ENCODE measurements at places on chromosomes 3 and 15. TPM values are rescaled to one million over a fixed set of nuclear protein-coding genes. Genes with fewer than 3 reads are reported as not detected.

The GOLGA8M gene
- not detected for total RNA-seq

GRCh38 chr3:22587446-22587845, 615.7 kb upstream of the UBE2E2 start:
- no peak for DNase-seq

- peak; percentile 80 for DNase-seq
Observed at GRCh38 chr3:15903164-15903563, 105.4 kb upstream of the ANKRD28 start.

The LTK gene
- total RNA-seq = 0.25 TPM

The CCR3 gene
- total RNA-seq = not detected

- no peak for DNase-seq
Observed at GRCh38 chr3:108008106-108008505, 82.7 kb downstream of the CD47 start.

- DNase-seq = no peak
Observed at GRCh38 chr15:29135309-29135657, 134.3 kb downstream of the NSMCE3 start.

- no peak for DNase-seq
Observed at GRCh38 chr3:179943117-179943880, 93.4 kb downstream of the PEX5L start.

The MCTP2 gene
- 14.8 TPM for total RNA-seq

DNA sequence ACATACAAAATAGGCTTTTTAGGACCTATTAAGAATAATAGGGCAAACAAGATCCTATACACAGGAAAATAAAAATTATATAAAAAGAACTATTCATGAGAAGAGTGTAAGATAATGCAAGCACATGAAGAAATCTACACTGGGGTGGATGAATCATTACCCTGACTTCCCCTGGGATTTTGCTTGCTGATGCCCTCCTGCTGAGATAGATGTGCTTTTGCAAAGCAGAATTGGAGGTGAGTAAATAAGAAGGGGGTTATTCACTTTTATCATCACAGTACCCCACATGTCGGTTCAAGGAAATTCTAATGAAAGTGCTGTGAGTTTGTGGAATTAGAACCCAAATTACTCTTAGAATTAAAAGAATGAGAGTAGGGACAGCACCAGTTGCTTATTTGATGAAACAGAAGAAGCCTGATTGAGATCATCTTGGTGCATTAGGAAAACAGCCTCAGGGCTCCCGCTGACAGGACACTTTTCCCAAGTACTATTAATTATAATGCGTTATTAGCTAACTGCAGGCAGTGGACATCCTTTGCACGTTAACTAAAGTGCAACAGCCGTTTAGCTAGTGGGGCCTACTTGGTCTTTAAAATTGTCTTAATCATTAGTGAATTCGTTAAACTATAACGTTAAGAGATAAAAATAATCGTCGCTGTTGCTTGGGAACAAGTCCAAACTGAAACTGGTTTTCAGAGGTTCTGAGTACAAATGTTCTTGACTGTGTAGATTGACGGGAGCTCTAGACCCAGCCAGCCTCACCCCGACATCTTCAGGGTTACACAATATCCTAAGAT, 48.4 kb downstream of the SLC2A2 start:
- peak; percentile 94 for DNase-seq

- no peak for DNase-seq
Observed at GRCh38 chr3:157280786-157281185, 120.8 kb upstream of the CCNL1 start.

GRCh38 chr3:61299343-61300005, 48.2 kb upstream of the FHIT start:
- peak; percentile 94 for DNase-seq

The GABRB3 gene
- 2.4 TPM for total RNA-seq

DNA sequence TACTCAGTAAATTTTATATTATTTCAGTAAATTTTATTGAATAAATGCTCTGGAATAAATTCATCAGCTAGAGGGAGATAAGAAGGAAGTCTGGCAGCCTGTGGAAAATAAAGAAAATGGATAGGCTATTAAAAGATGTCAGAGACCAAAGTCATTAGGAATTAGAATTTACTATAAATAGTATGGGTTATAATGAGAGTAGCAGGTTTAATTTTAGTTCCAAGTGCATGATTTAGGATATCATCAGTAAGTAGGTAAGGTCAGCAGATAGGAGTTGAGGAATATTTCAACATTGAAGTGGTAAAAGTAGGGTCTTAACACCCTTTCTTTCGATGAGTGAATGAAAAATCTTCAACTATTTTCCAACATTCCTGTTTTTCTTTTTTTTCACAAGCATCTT, 64.6 kb downstream of the SNRPN start:
- DNase-seq = no peak

DNA sequence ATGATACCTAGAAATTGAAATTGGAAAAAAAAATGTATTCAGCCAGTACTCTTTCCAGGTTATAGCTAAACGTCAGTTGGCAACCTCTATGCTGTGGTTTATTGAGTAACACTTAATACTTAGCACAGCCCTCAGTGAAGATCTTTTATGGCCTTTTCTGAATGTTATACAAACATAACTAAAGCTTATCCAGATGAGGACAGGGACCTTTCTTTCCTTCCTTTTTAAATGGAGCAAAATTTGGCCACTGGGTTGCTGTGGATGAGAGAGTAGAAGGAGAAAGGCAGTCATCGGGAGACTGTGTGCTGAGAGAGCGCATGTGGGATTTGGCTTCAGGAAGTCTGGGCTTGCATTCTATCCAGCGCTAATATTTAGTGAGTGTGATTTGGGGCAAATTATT, 36.1 kb downstream of the IGF1R start:
- peak; percentile 62 for DNase-seq

- DNase-seq = peak; percentile 8
Observed at GRCh38 chr3:46214751-46215352, 6.7 kb upstream of the CCR1 start.

- DNase-seq = peak; percentile 6
Observed at GRCh38 chr15:34721802-34722438, 32.9 kb downstream of the GJD2 start.

The DLL4 gene
- 0.17 TPM for total RNA-seq

DNA sequence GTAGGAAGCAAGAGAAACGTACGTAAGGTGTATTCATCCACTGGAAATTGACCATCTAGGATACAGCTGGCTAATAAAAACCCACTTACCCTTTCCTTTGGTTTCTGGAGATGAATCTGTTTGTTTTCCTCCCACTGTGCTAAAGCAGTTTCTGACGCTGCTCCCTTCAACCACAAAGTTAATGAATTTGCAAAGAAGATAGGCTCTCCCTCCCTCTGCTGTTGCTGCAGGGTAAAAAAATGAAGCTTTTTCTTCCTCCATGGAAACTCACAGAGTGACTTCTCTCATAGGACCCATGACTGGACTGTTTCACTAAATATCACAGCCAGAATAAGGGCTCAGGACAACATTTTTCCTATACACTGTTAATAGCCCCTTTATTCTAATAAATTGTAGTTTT, 172.1 kb upstream of the LRRN1 start:
- DNase-seq = peak; percentile 16

DNA sequence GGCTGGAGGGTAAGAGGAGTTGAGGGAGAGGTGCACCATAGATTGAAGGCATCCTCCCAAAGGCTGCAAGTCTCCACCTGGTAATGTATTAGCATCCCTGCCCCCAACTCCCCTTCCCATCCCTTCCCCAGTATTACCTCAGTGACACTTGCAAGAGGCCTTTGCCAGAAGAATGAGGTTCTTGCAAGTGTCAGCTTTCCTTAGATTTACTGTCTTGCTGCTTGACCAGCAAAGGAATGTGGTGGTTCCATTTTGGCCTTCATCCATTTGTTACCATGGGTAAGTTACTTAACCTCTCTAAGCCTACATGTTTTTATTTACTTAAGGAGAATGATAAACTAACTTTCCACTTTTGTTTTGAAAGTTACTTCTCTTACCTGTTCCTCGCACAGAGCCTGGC, 108.9 kb downstream of the LRTM1 start:
- DNase-seq = peak; percentile 93

DNA sequence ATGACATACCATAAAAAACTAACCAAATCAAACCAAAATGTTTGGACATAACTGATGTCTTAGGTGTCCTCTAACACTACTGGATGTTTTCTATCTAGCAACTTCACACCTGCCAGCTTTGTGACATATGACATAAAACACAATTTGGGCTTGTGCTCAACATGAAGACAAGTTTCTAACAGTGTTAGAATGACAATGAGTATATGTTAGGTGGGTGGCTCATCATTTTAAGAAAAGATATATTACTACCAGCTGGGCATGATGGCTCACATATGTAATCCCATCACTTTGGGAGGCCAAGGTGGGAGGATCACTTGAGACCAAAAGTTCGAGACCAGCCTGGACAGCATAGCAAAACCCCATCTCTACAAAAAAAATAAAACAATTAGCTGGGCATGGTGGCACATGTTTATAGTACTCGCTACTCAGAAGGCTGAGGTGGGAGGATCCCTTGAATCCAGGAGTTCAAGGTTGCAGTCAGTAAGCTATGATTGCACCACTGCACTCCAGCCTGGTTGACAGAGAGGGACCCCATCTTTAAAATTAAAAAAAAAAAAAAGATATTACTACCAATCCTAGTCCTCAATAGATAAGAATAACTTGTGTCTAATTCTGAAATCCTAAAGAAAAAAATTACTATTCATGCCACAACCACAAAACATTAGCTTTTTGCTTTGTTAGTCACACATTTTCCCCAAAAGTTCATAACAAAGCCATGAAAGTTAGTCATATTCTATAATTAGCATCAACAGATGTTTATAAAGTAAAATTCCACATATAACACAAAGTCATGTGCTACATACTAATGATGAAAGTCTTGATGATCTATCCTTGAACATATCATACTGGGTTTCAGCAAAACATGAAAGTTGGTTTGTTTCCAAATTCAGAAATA, 59.9 kb downstream of the LRRFIP2 start:
- DNase-seq = peak; percentile 53

GRCh38 chr3:52682016-52682415, 3.7 kb downstream of the PBRM1 start:
- DNase-seq = peak; percentile 92

The NOX5 gene
- not detected for total RNA-seq

The HAPLN3 gene
- 4.7 TPM for total RNA-seq

The GALNT15 gene
- total RNA-seq = 0.55 TPM

The SLC28A2 gene
- total RNA-seq = not detected

- DNase-seq = no peak
Observed at GRCh38 chr3:73225146-73225855, 163.8 kb downstream of the EBLN2 start.

GRCh38 chr3:94173673-94174434, 111.0 kb downstream of the NSUN3 start:
- DNase-seq = peak; percentile 53

DNA sequence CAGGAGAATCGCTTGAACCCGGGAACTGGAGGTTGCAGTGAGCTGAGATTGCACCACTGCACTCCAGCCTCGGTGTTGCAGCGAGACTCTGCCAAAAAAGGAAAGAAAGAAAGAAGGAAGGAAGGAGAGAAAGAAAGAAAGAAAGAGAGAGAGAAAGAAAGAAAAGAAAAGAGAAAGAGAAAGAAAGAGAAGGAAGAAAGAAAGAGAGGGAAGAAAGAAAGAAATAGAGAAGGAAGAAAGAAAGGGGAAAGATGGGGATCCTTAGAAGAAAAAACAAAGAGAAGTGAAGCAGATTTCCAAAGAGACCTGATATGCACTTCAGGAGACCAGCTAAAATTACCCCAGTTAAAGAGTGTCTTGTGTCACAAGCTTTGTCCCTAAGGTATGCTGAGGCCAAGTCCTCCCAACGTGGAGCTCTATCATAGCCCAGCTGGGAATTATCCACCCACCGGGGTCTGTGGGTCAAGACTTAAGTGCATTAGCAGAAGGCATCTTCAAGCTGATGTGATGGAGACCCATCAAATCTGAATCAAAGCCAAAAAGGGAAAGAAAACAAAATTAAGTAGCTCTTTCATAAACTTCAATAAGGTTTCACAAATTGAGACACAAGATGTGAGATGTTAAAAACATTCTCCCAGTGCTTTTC, 17.8 kb upstream of the AKAP13 start:
- DNase-seq = no peak

The TLR9 gene
- not detected for total RNA-seq

DNA sequence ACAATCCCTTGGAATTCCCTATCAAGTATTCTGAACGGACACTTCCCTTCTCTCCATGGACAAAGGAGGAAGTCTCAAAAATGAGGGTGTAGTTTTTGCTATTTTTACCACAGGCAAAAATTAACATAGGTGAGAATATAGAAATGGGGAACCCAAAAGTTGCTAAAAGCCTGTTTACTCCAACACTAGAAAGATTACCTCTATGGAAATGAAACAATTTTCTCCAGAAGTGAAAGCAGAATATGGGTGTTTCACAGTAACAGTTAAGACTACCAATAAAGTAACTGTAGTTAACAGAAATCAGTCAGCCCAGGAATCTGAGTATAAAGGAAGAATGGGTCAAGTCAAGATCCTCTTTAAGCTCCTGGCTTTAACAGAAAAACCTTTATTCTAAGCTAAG, 9.3 kb downstream of the TRA2B start:
- DNase-seq = no peak

GRCh38 chr3:133490468-133491351, 82.8 kb upstream of the CDV3 start:
- DNase-seq = no peak

DNA sequence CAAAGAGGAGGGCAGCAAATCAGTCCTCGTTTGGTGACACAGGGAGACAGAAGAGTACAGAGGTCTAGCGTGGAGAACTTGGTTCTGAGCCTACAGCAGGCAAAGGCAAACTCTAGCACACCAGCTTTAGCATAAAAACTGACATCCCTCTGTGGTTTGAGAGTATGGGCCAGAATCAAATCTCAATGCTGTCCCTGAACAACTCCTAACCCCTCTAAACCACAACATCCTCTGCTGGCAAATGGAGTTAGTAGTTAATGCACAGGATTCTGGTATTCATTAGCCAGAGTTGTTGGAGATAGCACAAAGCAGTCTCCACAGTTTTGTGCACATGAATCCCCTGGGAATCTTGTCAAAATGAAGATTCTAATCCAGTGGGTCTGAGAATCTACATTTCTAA, 315.8 kb downstream of the NTRK3 start:
- peak; percentile 22 for DNase-seq

DNA sequence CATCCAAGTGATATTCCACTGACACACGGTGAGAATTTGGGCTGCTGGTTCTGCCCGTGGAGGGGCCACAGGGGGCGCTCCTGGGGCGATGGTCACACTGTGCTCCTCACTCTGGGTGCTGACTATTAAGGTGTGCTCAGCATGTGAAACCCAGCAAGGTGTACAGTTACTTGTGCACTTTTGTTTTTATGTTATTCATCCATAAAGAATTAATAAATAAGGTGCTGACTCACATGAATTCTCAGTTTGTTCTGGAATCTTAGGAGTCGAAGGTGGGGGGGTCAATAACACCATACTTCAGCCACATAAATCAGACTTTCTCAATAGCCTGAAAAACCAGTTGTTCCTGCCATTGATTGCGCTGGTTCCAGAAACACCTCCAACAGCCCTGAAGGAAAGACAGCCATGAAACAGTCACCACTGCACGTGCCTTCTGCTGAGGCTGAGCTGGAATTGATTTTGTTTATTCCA, 53.5 kb upstream of the SPATA12 start:
- DNase-seq = peak; percentile 88

All from renal cortical epithelial cell (primary cell).